ENCODE measurements at places on chromosomes 13 and 19.

- no peak for DNase-seq
Measured at GRCh38 chr13:40043764-40044163, 388.3 kb downstream of the COG6 start.

DNA sequence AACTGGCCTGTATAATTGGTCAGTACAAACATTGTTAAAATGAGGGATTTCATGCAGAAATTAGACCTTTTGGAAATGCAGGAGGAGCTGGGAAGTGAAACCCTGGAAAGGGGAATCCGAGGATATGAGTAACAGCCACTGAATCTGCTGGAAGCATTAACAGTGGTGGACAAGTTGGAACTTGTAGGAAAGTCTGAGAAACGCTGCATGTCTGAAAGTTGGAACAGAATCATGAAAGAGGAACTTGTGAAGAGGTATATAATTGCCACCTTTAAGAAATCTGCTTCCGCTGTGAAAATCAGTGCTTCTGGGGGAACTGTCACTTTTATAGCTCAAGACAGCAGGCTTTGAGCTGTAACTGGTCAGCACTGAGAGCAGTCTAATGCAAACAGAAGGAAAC is 716.5 kb upstream of the PRR20A start:
- DNase-seq: no peak

- no peak for DNase-seq
Measured at GRCh38 chr19:30459859-30460258, 87.7 kb downstream of the ZNF536 start.

DNA sequence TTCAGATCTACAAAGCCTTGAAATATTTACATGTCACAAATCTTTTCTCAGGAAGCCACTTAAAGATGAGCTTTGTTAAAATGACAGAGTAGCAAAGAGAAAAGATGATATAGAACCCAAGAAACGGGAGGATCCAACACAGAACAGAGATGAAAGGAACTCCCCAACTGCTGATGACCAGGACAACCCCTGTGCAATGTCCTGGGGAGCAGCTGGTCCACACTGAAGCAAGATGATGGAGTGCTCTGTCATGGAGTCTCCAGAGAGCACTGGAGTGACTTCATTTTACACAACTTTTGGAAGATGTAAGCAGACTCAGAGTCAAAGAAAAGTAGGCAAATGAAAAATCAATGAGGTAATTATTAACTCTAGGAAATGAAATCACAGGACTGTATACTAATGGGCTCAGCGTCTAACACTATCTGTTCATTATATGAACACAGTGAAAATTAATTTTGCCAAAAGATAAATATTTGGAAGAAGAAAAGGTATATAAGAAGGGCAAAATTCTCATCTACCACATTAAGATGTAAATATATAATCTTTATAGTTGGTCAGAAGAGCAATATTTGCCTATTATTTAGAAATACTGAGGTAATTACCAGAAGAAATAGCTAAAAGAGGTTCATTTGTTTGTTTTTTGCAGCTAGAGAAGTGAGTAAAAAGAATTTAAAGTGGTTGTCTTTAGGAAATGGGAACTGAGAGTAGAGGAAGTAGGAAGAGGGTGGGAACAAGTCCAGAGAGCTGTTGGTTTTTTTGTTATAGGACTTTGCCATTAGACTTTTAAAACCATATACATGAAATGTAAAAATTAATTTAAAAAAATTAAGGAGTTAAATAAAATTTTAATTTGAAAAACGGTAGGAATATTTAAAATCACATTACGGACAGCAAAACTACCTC is 30.5 kb downstream of the MTRF1 start:
- DNase-seq: no peak

DNA sequence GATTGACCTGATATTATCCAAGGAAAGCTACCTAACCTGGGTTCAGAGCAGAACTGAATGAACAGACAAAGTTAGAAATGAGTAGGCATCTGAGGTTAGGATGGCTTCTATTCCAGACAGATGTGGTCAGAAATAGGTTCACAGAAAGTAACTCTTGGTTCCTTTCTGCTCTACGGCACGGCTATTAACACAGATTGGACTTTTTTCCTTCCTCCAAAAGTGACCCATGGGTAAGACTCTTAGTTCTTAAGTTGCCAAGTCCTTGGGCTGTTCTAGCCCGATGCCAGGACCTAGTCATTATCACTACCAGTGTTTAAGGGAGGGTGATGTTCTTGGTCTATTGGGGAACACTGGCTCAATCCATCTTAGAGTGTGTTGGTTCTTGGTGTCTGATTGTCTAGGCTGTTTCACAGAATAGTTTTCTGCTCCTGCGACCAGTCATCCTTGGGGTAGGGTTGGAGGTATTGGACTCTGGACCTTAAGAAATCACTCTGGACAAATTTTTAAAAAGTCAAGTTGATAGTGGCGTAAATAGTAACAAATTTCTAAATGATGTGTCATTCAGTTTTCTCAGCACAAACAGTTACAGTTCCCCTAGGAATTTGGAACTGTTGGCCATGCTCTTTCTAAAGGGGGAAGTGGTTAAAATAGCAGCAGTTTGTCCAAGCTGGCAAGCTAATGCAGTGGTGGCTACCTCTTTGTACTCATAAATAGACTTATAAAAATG is 60.1 kb upstream of the MYCBP2 start:
- DNase-seq: peak; percentile 77

GRCh38 chr13:95643571-95643935 is 953 bp downstream of the DZIP1 start:
- no peak for DNase-seq

DNA sequence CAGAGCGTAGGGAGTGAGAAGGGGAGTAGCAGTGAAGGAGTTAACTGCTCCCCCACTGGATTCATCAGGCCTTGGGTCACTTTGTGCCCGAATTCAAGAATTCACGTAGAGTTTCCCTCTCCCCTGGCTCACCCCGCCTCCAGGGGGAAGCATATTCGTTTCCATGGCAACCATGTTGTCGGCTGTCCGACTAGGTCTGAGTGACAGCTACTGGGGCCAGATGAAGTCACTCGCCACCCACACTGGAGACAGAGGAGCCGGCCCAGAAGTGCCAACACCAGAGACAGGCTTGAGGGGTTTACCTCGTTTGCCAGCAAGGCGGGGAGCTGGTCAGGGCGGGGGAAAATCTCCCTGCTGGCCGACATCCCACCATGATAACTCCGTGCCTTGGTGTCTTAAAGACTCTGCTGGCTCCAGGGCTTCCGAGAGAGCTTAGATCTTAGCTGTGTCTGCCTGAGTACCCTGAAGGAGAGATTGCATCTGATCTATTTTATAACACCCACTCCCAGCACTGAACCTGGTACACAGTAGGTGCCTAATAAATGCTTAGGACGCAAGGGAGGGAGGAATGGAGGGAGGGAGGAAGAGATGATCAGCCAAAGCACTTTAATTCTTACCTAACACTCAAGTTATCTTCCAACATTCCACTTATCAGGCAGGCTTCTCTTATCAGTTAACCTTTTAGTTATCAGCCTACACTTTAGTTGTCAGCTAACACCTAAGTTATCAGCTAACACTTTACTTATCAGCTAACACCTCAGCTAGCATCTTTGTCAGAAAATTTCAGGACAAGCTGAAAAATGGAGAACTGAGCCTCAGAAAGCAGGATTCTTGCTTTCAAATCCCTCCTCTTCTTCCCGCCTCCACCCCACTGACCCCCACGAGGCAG is 57.2 kb upstream of the ZNRF4 start:
- DNase-seq: no peak

GRCh38 chr13:73715911-73716510 is 418.2 kb downstream of the KLF12 start:
- no peak for DNase-seq
